Activated CD8-positive, alpha-beta T cell treated with anti-CD3 and anti-CD28 coated beads, Interleukin-2, amount 10 ng/mL, durations not matched to agents 7 days and 5 days (primary cell): ENCODE measurements at places on chromosomes 13 and 19. TPM values are rescaled to one million over a fixed set of nuclear protein-coding genes. Genes with fewer than 3 reads are reported as not detected.

GRCh38 chr19:7482584-7483439, 6.0 kb downstream of the PEX11G start:
- no peak overlapping the region for H3K27ac ChIP-seq
- no peaks in the 10 kb centered on the region for H3K36me3 ChIP-seq
- no peak for DNase-seq
- no peak overlapping the region for H3K4me3 ChIP-seq
- peaks cover 7% of the 10 kb centered on the region for H3K4me1 ChIP-seq
- no peaks in the 10 kb centered on the region for H3K27me3 ChIP-seq

- H3K27me3 ChIP-seq, result no peaks in the 10 kb centered on the region
- DNase-seq, result no peak
- H3K36me3 ChIP-seq, result peaks cover 59% of the 10 kb centered on the region
- no peak overlapping the region for H3K4me3 ChIP-seq
- H3K4me1 ChIP-seq, result peaks cover 14% of the 10 kb centered on the region
These were observed 15.7 kb downstream of the TYK2 start for GRCh38 chr19:10364644-10365043.

DNA sequence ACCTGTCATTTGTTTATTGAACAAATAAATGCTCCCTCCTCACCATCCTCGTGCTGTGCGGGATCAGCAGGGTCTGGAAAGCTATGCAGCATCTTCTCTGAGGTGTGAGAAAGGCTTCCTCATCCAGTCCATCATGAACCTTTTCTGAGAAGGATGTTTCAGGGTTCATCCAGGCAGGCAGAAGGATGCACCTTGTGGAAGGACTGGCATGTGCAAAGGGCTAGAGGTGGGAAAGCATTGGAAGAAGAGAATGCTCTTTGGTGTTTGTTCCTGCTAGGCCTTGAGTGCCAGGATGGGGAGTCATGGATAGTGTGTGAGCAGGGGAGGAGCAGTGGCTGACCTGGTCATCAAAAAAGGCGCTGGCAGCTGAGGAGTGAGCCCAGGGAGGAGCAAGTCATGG, 6.6 kb downstream of the PALM start:
- no peak overlapping the region for H3K27ac ChIP-seq
- no peak for DNase-seq
- H3K36me3 ChIP-seq, result no peaks in the 10 kb centered on the region
- peaks cover 9% of the 10 kb centered on the region for H3K27me3 ChIP-seq
- no peaks in the 10 kb centered on the region for H3K4me1 ChIP-seq

The ELSPBP1 gene
- not detected for total RNA-seq

The TRPM4 gene
- not detected for total RNA-seq
